ENCODE measurements at places on chromosomes 16 and 17. TPM values are rescaled to one million over a fixed set of nuclear protein-coding genes. Genes with fewer than 3 reads are reported as not detected.

The EMC8 gene
- 35.4 TPM for total RNA-seq

The GNGT2 gene
- total RNA-seq, result not detected

The MMP28 gene
- total RNA-seq, result 61.6 TPM

The CLEC3A gene
- total RNA-seq, result not detected

The ACSM2A gene
- not detected for total RNA-seq

The TSC2 gene
- 23.4 TPM for total RNA-seq

The MYCBPAP gene
- total RNA-seq, result 0.62 TPM

The SRCAP gene
- total RNA-seq, result 6.5 TPM

The REXO5 gene
- 9.0 TPM for total RNA-seq

The IL17C gene
- not detected for total RNA-seq

The ADAD2 gene
- total RNA-seq, result not detected
